ENCODE measurements at places on chromosomes 5 and 9. TPM values are rescaled to one million over a fixed set of nuclear protein-coding genes. Genes with fewer than 3 reads are reported as not detected.

- DNase-seq, result no peak
Observed at GRCh38 chr5:89437450-89438435, 554.8 kb upstream of the MEF2C start.

GRCh38 chr9:18459962-18460584 is 13.9 kb upstream of the ADAMTSL1 start:
- no peak for DNase-seq

DNA sequence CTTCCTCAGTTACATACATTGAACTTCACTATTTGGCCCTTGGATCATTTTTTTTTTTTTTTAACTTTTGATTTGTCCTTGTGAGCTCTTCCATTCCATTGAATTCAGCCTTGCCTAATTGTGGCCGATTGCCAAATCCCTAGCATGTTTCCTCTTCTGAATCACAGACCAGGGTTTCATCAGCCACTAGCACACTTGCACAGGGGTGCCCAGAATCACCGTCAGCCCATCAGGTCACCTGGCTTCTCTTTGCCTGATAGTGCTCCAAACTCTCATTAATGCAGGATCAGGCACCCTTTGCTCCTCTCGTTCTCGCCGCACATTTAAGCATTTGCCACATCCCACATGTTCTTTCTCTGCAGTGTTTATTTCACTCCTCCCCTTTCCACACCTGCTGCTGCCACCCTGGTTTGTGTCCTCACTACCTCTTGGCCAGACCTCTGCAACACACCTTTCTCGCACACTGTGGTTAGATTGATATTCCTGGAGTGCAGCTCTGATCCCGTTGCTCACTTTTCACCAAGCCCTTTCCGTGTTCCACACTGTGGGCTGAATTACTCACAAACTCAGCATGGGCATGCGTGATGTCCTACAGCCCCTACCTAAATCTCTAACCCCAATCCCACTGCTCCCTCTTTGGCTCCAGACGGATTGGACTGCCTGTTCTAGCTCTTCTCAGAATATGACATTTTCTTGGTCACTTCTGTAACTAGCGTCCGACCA is 9.8 kb downstream of the PIK3R1 start:
- peak; percentile 37 for DNase-seq

DNA sequence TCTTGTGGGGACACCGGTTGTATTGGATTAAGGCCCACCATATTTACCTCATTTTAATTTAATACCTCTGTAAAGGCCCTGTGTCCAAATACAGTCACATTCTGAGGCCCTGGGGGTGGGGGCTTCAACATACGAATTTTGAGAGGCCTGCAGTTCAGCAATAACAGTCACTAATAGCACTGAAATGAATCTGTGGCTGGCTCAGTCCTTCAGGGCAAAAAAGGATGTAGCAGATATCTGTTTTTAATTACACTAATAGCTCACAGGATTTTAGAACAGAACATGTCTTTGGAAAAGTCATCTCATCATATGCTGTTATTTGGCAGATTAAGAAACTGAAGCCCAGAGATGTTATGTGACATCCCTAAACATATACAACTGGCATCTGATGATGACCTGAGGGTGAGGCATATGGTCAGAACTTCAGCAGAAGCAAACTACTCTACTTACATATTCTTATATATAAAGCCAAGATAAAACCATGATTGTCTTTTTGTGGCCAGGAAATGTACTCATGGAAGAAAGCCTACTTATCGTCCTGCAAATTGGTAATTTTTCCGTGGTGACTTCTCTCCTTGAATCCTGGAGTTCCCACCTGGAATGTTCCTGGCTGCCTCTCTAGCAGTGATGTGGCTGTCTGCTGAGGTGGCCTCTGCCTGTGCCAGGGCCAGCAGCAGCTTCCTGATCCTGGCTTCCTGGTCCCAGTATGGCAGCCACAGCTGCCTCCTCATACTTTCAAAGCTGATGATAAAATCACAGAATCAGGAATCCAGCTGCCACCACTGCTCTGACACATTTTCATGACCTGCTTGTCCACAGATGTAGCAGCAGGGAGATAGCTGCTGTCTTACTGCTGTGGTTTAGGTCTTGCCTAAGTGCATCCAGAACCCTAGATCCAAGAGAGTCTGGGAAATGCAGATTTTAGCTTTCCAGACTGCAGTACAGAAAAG is 72.1 kb upstream of the ANKRD55 start:
- no peak for DNase-seq

GRCh38 chr5:143142596-143143435 is 260.7 kb downstream of the NR3C1 start:
- peak; percentile 49 for DNase-seq

DNA sequence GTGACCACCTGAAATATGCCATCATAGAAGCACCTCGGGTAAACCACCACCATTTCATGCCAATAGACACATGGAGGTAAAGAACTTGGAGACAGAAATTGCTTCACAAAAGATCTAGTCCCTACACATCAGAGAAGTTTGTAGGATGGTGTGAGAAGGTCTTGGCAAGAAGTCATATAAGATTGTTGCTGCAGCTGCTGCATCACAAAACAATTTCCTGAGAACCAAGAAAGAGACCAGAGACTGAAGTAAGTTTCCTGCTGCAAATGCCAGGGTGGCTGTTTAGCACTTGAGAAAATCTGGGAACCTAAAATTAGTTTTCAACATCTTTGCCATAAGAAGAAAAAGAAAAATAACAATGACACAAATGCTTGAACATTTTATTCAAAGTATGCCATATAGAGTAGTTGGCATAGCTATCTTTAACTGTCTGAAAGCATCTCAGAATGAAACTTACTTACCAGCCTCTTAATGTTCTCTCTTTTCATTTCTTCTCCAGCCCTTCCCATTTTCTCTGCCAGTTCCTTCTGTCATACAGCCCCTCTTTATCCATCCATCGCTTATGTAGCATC is 114.3 kb downstream of the KCTD16 start:
- DNase-seq, result no peak

The ANGPTL2 gene
- 18.6 TPM for total RNA-seq

The SCAI gene
- 5.1 TPM for total RNA-seq
